Activated T-helper 1 cell treated with anti-CD3 and anti-CD28 coated beads, Interleukin-2, amount 50 U/mL, for 16 hours (primary cell): ENCODE measurements at places on chromosomes 13 and 19.

GRCh38 chr19:5181329-5181728, 159.3 kb downstream of the PTPRS start:
- no peak for DNase-seq

DNA sequence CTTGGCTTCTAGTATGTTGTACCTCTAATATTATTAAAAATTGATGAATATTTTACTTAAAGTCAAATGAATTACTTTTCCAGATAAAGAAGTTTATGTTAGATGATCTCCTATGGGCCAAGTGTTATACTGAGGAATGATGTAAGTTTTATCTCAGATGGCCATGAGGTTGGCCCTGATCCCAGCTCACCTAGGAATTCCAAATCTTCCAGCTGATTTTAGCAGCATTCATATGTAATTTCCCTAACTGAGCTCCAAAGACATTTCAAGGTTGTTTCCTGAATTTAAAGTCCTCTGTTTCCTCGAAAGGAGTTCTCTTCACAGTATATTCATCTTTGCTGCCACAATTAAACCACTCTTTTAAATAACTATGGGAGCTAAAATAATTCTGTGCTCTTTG, 1670.4 kb upstream of the SPRY2 start:
- no peak for DNase-seq

DNA sequence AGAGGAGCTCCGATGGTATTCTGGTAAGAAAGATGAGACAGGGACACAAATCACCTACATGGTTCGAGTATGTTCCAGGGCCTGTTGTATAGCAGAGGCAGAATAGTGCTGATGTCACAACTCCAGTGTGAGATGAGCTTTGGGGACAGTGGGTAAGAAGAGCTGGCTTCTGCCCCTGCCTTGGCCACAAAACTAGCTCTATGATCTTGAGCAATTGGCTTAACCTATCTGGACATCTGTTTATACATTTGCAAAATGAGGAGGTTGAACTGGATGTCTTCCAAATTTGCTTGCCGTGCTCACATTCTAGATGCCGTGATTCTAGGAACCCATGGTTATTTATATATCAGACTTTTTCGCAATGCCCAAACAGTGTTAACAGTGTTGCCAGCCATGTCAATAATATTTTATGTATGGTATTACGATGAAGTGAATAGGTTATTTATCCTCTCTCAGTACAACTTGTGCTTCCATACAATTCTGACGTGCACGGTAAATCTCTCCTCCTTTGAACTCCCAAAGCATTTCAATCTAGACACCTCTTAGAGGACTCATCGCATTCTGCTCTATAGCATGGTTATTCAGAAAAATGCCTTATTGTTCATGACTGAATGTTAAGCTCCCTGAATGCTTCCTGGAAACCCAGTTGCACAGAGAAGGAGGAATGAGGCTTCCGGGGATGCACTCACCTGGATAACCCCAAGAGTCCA, 316.0 kb downstream of the FOXO1 start:
- no peak for DNase-seq

GRCh38 chr19:8673276-8673891, 25.2 kb downstream of the ACTL9 start:
- DNase-seq: no peak

DNA sequence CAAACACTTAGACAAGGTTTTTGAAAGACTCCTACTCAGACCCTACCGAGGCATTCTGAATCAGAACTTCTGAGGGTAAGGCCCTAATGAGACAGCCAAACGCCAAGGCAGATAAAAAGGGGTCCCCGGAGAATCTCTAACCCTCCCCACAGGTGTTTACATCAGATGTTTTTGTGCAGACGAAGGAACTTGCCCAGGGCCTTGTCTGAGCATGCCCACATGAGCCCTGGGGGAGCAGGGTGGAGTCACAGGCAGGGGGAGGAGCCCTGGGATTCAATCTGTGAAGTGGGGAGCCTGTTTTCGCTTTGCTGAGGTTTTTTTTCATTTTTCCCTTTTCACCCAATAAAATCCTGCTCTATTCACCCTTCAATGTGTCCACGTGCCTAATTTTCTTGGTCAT, 61.6 kb upstream of the MED4 start:
- DNase-seq: peak; percentile 43

DNA sequence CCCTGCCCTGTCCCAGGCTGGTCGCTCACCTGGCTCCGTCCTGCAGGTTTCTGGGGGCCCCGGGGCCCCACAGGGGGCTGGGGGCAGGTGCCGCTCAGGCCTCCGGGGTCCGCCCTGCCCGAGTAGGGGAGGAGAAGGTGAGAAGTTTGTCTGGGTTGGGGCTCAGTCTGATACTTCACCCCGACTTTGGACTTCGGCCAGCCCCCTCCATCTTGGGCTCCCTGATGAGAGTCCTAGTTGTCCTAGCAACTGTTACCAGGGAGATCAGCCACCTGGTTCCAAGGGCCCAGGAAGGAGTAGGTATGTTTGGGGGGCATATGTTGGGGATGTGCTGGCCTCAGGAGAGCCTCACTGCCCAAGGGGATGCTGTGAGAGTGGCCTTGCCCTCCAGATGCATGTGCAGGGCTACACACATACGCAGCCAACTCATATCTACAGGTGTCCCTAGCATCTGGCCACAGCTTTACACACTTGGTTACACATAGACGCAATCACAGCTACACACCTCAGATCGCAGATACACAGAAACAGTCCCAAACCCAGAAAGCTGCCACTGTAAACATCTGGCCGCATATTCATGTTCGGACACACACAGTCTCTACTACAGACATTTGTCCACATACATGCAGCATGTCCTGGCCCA, 3.4 kb downstream of the NUMBL start:
- DNase-seq: no peak

- DNase-seq: no peak
These were observed 9.9 kb upstream of the SLC46A3 start for GRCh38 chr13:28728642-28729041.

GRCh38 chr19:13417054-13417453, 89.2 kb downstream of the CACNA1A start:
- no peak for DNase-seq

GRCh38 chr13:21674490-21675009, 3.7 kb downstream of the FGF9 start:
- no peak for DNase-seq

DNA sequence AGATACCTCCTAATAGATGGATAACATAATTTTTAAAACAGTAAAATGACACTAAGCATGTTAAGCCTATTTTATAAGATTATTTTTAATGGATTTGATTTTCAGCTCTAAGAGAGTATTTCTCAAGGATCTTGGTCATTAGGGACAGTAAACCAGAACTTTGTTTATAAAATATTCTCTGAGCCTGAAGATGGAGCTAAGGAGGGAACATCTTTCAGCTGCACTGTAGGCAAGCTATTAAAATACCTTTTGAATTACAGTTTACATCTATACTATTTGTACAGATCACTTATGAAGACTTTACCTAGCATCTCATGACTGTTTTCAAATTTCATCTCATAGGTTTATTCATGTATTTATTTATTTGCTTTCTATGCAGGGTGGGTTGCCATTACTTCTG, 345.3 kb downstream of the MYO16 start:
- DNase-seq: no peak

GRCh38 chr19:32336259-32337083, 8.9 kb upstream of the ZNF507 start:
- no peak for DNase-seq

DNA sequence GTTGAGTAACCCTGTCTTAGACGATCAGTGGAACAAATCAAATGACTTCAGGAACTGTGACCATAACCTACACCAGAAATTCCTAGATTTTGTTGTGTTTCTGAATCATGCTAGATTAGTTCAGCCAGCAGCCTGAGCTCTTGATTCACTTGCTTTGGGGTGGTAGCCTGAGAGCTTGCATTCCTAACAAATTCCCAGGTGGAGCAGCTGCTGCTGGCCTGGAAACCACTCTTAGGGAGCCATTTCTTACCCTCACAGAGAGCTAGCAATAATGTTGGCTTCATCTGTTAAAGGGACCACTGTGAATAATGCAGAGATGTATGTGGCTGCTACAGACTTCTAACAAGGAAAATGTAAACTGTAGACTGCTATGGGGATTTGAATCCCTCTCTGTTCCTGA, 388.1 kb upstream of the PRR20A start:
- DNase-seq: no peak

DNA sequence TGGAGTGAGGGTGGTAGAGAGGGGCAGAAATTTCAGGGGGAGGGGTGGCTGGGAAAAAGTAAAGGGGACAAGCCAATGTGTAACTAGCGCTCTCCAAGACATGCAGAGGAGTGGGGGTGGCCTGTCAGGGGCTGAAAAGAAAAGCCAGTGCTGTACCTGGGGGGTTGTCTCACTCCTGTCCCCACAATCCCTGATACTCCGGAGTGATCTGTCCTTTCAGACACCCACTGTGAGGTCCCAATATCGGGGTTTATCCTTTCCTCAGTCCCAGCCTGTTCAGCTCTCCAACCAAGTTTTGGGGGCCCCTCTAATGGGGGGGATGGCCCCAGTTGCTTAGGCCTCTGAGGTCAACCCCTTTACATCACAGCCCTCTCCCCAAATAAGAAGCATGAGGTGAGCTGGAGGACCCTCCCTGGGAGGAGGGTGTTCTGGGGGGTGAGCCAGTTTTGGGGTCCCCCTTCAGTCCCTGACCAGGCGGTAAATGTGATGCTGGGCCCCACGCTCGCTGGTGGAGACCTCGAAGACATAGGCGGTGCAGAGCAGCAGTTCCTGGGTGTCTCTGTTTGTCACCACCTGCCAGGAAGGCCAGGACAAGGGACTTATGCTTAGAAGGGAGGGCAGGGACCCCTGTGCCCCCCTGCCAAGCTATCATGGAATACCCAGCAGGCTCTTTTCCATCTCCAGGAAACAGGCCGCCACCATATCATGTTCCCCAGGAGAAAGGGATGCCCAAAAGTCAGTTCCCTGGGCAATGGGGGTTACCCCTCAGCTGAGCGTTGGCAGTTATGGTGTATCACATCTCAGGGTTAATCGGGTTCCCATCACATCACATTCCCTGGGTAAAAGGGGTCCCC, 5.9 kb downstream of the CD37 start:
- no peak for DNase-seq

DNA sequence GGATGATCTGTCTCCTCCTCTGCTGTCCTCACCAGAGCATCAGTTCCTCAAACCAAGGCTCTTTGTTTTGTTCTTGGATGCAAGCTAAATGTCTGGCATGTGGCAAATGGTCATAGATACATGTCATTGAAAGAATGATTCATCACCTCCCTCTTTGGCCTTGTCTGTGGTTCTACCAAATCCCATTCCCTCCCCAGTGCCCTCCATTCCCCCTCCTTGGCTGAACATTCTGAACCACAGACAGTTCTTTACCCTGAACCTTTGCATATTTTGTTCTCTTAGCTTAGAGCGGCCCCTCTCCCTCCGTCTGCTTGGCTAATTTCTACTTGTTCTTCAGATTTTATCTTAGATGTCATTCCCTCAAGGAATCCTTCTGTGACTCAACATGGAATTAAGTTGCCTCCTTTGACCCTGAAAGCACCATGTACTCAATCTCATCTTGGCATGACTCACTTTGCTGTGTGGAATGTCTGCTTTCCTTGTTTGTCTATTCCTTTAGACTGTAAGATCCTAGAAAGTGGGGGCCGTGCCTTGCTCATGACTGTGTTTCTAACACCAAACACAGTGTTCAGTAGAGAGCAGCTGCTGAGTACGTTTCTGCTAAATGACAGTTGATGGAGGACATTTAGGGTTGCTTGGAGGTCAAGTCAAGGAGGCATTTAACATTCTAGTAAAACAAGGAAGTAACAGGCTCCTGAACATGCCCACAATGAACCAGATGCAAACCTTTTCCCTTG, 8.1 kb downstream of the ALOX5AP start:
- DNase-seq: no peak

DNA sequence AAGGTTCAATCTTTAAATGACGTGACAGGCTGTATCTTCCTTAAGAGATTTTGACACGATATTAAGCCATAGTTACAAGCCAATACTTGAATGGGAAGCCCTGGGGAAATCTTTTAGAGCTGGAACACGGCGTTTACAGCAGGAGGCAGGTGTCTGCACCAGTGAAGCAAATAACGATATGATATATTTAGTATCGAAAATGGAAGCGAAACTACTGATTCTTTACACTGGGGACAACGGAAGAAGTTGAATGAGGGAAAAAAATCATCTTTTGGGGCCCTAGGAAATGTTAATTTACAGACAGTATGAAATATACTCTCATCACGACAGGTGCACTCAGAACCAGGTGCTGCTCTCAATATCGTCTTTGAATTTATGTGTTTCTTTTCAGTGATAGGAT, 793.9 kb upstream of the PCDH20 start:
- no peak for DNase-seq

DNA sequence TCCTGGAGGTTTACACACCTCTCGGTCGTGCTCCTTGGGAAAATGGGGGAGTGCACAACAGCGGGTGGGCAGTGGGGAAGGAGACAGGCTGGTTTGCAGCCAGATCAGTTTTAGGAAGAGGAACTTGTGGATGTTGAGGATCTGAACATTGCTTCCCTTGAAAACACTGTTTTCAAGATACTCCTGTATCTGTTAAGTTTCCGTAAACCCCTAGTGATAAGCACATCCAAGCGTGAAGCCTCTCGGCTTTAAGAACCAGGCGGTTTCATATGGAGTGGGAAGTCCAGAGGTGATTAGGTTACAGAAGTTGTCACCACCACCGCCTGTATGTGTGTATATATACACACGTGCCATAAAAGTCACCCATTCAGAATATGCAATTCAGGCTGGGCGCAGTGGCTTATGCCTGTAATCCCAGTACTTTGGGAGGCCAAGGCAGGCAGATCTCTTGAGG, 47.4 kb downstream of the SIPA1L3 start:
- no peak for DNase-seq

DNA sequence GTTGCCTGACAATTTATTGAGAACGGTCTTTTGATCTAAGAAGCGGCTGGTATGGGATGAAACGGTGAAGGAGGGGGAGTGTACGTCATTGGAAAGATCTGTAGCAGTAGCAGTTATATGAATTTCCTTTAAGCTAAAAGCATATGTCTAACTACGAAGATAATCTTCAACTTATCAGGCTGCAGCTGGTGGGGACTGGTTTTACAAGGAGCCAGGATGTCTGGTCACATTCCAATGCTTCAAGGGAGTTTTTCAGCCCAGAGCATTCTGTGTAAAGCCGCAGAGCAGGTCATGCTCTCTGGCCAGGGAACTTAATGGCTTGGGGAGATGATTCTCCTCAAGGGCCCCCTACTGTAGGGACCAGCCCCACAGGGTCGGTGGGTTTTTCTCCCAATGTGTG, 29.2 kb downstream of the CLEC4M start:
- no peak for DNase-seq

GRCh38 chr19:54916822-54917221, 10.9 kb downstream of the NCR1 start:
- DNase-seq: no peak

- DNase-seq: no peak
These were observed 289.4 kb upstream of the MIR17HG start for GRCh38 chr13:91058066-91058465.

DNA sequence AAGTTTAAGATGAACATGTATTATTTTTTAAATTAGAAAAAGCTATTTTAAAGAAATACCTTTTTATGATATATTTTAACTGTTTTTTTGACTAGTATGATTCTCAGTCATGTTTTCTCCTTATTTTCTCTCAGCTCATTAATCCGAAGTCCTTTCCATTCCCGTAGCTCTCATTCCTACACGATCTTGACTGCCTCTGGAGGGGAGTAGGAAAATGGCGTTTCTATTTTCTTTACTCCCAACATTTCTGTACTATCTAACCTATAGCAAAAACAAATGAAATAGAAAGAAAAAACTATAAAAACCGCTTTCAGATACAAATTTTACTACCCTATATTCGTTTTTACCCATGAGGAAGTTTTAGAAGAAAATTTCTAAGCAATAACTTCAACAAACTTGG, 343.8 kb downstream of the RBM26 start:
- DNase-seq: no peak

GRCh38 chr19:28051047-28051446, 1161.9 kb downstream of the UQCRFS1 start:
- no peak for DNase-seq
